ENCODE measurements at places on chromosomes 11 and 22.

GRCh38 chr11:85590848-85591483, 36.2 kb downstream of the DLG2 start:
- DNase-seq, result no peak

GRCh38 chr22:25362215-25362882, 142.9 kb downstream of the CRYBB2 start:
- DNase-seq, result no peak

DNA sequence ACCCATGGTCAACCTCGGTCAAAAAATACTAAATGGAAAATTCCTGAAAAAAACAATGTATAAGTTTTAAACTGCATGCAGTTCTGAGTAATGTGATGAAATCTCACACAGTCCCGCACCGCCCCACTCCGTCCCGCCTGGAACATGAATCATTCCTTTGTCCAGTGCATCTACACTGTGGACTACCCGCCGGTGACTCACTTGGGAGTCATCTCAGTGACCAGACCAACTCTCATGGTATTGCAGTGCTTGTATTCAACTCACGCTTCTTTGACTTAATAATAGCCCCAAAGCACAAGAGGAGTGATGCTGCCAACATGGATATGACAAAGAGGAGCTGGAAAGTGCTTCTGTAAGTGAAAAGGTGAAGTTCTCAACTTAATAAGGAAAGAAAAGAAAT, 48.8 kb downstream of the ARHGAP32 start:
- no peak for DNase-seq

DNA sequence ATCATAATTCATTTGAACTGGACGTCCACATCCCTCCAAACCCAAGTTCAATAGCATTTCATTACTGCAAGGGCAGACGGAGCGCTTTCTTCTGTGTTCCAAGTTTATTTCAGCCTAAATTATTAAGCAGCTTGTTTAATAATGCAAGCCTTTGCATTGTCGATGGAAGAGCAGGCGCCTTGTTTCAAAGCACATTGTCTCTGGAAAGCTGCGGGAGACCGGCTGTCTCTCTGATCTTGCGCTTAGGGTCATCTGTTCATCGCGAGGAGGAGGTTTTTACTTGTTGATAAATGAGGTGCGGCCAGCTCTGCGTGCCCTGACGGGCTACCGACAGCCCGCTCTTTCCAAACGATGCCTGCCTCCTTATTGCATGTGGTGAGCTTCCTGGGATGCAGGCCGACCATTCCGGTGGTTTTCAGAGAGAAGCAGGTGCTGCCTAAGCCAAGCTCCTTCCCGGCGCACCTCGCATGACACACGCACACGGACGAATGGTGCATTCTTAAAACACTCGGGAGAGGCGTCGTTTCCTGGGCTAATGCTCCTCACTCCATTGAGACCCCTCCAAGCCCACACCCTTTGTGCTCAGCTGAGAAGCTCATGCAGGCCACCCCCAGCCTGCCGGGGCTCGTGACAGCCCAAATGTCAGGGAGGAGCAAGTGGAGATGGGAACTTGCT, 456.9 kb downstream of the BRD1 start:
- DNase-seq, result no peak

GRCh38 chr22:22099833-22100812, 117.5 kb upstream of the TOP3B start:
- no peak for DNase-seq

- no peak for DNase-seq
Measured at GRCh38 chr11:122441666-122442035, 213.9 kb upstream of the UBASH3B start.

- DNase-seq, result no peak
Measured at GRCh38 chr11:83687787-83688186, 401.6 kb upstream of the CCDC90B start.

DNA sequence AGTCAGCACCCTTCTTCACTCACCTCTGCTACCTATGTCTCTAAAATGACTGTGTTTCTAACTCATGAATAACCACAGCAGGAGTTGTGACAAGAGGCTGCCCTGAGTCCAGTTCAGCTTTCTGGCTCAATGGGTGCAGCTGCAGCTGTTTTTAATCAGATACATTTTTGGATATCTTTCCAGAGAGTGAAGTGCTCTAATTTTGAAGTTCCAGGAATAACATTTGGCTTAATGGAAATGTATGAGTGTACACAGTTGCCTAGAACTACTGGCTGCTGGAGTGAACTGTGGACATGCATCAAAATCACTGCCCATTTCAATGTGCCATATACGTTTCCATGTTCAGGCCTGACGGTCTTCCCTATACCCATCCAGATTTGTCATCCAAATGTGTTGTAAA, 769.5 kb upstream of the ANO3 start:
- DNase-seq, result no peak

DNA sequence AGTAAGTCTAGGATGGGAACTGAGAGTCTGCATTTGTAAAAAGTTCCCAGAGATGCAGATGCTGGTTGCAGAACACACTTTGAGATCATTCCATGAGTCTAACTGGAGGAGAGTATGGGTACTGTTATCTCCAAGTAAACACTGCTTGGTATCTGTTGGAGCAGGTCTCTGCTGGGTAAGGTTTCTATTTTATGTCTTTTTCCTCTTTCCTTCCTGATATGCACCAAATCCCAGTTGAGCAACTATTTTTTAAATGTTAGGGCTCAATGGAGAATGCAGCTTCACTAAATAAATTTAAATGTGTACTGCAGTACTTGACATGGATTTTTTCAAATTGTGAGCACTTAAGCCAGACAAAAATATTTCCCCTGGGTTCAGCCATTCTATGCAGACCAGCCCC, 48.5 kb downstream of the BDNF start:
- DNase-seq, result no peak

DNA sequence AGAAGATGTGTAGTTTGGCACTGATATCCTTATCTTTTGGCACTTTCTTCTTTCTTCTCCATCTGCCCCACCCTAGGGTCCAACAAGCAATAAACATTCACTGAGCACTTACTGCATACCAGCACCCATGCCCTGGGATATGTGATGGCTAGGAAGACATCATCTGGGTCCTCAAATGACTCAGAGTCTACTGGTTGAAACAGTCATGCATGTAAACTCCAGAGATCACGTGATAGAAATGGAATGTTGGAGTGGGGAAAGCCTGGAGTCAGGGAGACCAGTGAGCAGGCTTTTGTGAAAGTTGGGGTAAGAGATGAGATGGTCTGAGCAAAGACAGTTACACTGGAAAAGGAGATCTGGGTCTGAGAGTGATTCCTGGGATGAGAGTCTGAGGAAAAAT, 724.9 kb upstream of the TENM4 start:
- no peak for DNase-seq

DNA sequence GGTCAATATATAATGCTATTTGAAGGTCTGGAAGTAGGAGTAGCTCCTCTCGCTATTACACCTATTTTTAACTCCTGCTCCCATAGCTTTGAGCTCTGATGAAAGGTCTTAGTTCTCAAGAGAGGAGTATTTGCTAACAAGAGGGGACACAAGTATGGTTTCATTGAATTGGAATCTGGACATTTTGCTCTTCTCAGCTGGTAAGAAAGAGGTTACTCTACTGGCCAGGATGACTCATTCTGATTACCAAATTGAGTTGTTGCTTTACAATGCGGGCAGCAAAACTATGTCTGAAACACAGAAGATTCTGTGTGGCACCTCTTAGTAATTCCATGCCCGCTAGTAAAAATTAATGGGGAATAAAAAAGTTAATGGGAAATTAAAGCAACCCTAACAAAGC, 63.6 kb upstream of the EP300 start:
- no peak for DNase-seq

- DNase-seq, result no peak
Measured at GRCh38 chr11:66315921-66316811, 678 bp downstream of the CD248 start.

DNA sequence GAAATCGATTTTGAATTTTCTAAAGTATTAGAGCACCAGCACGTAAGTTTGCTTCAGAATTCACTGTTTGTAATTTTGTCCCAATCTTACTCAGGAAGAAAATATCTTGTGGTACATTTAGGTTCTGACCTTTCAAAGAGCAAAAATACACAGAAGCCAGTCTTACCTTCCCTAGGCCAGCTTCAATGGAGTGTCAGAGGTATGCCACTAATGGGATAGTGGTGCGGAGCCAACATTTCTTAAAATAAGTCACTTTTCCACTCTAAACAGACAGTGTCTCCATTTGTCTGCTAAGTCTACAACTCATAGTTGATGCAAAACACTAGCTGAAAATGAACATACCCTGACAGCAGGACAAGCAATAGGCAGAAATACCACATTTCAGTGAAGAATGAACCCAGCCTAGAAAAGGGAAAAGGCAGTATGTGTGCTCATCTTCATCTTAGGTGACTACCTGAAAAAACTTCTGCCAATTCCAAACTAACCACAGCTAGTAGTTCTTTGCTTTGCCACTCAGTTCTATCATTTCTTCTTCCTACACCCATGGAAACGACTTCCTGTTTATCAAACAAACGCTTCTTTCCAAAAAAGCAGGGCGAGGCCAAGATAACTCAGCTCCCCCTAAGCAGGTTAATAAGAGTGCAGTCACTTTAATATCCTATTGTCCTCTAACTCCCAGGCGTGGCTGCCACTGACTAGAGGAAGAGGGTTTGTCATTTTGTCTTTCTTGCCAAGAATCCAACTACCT, 94.0 kb upstream of the APOA1 start:
- DNase-seq, result no peak

- no peak for DNase-seq
Measured at GRCh38 chr11:22249871-22250270, 57.0 kb downstream of the ANO5 start.

DNA sequence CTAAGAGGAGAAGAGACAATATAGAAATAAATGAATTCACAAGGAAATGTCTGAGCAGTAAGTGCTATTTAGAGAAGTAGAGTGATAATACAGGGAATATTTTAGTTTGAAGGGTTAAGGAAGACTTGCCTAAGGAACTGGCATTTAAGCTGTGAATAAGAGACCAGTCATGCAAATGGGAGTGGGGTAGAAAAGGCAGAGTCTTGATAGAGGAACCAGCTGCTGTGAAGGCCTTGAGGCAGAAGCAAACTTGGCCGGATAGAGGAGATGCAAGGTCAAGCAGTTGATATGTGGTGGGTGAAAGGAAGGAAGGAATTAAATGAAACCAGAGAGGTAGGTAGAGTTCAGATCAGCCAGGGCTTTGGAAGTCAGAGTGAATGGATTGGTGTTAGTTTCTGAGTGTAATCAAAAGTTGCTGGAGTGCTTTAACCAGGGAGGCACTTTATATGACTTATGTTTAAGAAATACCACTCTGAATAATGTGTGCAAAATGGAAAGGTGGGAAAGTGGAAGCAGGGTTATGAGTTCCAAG, 198.4 kb upstream of the SESN3 start:
- no peak for DNase-seq

DNA sequence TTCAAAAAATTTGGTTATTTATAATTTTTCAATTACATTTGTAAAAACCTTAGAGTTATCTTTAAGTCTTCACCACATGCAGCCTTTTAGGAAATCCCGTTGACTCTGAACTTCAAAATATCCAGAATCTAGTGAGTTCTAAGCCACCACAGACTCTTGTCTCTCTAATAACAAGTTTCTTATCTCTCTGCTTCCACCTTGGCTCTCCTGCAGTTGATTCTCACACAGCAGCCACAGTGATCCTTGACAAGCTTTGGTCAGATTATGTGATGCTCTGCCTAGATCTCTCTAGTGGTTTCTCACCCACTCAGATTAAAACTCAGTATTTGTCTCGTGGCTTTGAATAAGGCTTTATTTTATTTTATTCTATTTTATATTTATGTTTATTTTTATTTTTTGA, 8.6 kb downstream of the HSD17B12 start:
- no peak for DNase-seq

GRCh38 chr22:41132550-41132949, 40.2 kb downstream of the EP300 start:
- DNase-seq, result no peak

GRCh38 chr22:49365191-49365837, 462.4 kb downstream of the BRD1 start:
- DNase-seq, result no peak

GRCh38 chr11:118522571-118523072, 4.7 kb upstream of the TTC36 start:
- no peak for DNase-seq

- no peak for DNase-seq
Measured at GRCh38 chr11:66150140-66150539, 80.1 kb downstream of the PACS1 start.

GRCh38 chr11:11430431-11430830, 77.4 kb upstream of the CSNK2A3 start:
- DNase-seq, result no peak

DNA sequence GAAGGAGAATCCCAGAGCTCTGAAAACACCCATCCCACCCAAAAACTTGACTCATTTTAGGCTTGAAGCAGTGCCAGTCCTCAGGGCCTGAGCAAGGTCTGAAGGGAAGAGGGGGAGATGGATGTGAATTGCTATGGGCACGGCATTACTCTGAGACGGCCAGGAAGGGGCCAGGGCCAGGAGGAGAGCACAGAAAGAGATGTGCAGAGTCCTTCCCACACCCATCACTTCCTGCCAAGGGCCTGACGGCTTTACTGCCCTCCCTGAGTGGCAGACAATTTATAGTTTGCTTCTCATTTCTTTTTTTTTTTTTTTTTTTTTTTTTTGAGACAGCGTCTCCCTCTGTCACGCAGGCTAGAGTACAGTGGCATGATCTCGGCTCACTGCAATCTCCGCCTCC, 22.5 kb downstream of the TAB1 start:
- no peak for DNase-seq

All from stimulated activated CD8-positive, alpha-beta memory T cell treated with anti-CD3 and anti-CD28 coated beads, Interleukin-4, amount 100 ng/mL, for 4 hours (primary cell).